Right atrium auricular region (tissue), 2 donors: ENCODE measurements at places on chromosomes 2 and 18. TPM values are rescaled to one million over a fixed set of nuclear protein-coding genes. Genes with fewer than 3 reads are reported as not detected.
A peak's percentile ranks its signal among the peaks of the same experiment; 100 is the strongest.

The SP5 gene
- total RNA-seq, result not detected

DNA sequence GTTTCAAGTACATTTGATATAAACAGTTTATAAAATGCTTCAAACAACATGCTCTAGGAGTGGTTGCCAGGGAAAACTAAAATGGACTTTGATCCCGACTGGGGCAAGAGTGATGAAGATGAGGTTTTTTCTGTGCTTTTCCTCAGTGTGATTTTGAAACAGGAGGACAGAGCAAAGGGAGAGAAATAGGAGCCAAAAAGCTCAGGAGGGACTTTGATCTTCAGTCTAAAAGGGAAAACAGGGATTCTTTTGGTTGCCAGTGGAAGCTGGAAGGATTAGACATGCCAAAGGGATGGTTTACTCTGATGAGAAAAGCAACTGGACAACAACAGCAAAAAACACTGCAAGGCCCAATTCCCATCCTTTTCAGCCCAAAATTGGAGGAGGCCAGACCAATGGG, 95.5 kb downstream of the LTBP1 start:
- DNase-seq, result no peak
- no peak overlapping the region for H3K4me3 ChIP-seq
- no peaks in the 10 kb centered on the region for H3K4me1 ChIP-seq
- no peaks in the 10 kb centered on the region for H3K27me3 ChIP-seq

The HNMT gene
- 8.0 TPM for total RNA-seq

GRCh38 chr2:29583104-29583503, 338.3 kb downstream of the ALK start:
- no peak overlapping the region for H3K27ac ChIP-seq
- no peak for DNase-seq
- no peak overlapping the region for H3K4me3 ChIP-seq
- no peaks in the 10 kb centered on the region for H3K36me3 ChIP-seq
- no peaks in the 10 kb centered on the region for H3K4me1 ChIP-seq
- no peaks in the 10 kb centered on the region for H3K27me3 ChIP-seq

GRCh38 chr18:31197676-31198075, 35.0 kb upstream of the DSC1 start:
- no peaks in the 10 kb centered on the region for H3K4me1 ChIP-seq
- H3K27ac ChIP-seq, result no peak overlapping the region
- H3K27me3 ChIP-seq, result no peaks in the 10 kb centered on the region
- no peaks in the 10 kb centered on the region for H3K36me3 ChIP-seq

DNA sequence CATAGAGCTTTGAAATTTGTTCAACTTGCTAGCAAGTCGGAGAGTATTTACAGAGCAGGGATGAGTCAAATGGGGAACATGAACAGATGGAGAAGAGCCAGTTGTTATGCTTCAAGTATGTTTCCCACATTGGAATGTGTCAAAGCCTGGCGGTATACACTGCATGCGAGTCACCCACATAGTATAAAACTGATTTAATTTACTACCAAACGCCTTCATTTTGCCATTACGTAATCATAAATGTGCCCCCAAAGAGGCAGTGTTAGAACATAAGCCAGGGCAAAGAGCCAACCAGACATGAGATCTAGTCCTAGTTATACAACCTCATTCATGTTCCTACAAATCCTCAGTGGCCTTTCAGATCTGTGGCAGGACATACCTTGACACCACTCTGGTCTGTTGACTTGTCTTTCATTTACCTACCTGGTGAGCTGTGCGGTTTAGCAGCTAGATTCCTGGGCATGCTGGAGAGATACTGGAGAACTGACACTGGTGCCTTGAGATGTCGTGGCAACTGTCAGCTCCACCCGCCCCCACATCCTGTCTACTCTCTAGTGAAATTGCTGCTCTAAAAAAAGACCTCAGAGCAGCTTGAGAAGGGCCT, 21.7 kb upstream of the NRP2 start:
- no peaks in the 10 kb centered on the region for H3K36me3 ChIP-seq
- no peak for DNase-seq
- H3K4me3 ChIP-seq, result no peak overlapping the region

DNA sequence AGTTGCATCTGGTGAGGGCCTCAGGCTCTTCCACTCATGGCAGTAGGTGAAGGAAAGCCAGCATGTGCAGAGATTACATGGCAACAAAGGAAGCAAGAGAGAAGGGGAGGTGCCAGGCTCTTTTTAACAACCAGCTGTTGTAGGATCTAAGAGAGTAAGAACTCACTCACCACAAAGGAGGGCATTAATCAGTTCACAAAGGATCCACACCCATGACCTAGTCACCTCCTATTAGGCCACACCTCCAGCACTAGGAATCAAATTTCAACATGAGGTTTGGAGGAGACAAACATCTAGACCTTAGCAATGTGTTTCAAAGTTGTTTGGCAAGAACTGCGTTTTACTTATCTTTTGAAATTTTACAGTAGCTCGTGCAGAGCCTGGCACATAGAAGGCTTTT, 20.5 kb upstream of the REG3A start:
- no peaks in the 10 kb centered on the region for H3K27me3 ChIP-seq
- no peak overlapping the region for H3K27ac ChIP-seq
- H3K36me3 ChIP-seq, result no peaks in the 10 kb centered on the region
- H3K4me1 ChIP-seq, result no peaks in the 10 kb centered on the region
- H3K4me3 ChIP-seq, result no peak overlapping the region

- no peaks in the 10 kb centered on the region for H3K36me3 ChIP-seq
- H3K27me3 ChIP-seq, result no peaks in the 10 kb centered on the region
- H3K27ac ChIP-seq, result peak overlapping the region; percentile 45
- DNase-seq, result no peak
- H3K4me1 ChIP-seq, result no peaks in the 10 kb centered on the region
These were observed 89.5 kb upstream of the RBMS1 start for GRCh38 chr2:160583146-160583535.

The RAPH1 gene
- total RNA-seq, result 17.4 TPM

DNA sequence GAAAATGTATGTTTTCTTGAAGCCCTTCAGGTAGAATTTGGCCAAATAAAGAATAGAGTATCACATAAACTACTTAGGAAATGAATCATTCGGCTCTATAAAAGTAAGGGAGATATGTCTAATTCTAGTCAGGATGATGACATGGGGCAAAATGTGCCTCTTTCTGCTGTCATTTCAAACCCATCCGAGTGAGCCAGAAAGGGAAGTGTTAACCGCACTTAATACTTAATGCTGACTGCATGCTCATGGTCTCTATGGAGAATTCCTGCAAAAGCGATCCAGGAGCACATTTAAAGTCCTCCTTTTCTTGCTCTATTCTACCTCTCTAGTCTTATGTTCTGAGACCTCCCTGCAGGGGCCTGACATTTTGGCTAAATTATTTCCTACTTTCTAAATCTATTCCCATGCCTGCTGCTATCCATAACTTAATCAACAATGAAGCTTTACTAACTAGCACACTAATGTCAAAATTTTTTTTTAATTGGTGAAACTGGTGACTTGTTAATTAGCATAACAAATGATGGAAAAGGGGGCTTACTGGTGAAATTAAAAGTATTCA, 127.4 kb downstream of the CDC42EP3 start:
- H3K4me3 ChIP-seq, result no peak overlapping the region
- no peaks in the 10 kb centered on the region for H3K36me3 ChIP-seq
- H3K27ac ChIP-seq, result no peak overlapping the region
- no peak for DNase-seq
- H3K27me3 ChIP-seq, result no peaks in the 10 kb centered on the region
- H3K4me1 ChIP-seq, result no peaks in the 10 kb centered on the region

The SERPINB7 gene
- total RNA-seq, result not detected

DNA sequence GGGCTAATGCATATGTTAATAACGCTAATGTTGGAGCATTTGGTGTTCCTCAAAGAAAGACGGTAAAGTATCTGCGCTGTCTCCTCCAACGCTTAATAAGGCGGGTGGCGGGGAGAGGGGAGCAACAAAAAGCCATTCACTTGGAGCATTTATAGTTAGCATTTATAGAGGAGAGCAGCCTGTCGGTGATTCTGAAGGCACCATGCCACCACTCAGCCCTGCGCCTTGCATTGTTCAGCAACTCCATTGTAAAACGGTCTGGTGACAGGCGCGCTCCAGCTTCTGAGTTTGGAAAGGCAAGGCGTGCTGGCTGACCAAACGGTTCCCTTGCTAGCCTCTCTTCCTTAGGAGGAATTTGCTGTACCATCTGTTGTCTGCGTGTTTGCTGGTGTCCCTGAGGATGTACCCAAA, 83.9 kb downstream of the LYPD1 start:
- H3K27ac ChIP-seq, result no peak overlapping the region
- no peak for DNase-seq
- no peak overlapping the region for H3K4me3 ChIP-seq
- H3K27me3 ChIP-seq, result no peaks in the 10 kb centered on the region
- H3K4me1 ChIP-seq, result no peaks in the 10 kb centered on the region
